ENCODE measurements at places on chromosomes 11 and 22.

GRCh38 chr22:27627444-27627833, 174.1 kb downstream of the MN1 start:
- DNase-seq, result no peak

DNA sequence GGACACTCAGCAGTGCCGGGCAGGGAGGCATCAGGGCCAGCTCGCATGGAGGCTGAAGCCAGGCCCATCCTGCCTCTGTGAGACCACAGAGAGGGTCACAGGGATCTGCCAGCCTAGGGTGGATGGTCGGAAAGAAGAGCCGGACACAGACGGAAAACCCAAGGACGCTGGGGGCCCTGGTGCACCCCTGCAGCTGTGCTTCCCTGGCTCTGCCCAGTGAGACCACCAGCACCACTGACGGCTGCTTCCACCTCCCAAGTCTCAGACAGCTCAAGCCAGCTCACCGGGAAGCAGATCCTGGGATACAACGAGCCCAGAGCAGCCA, 42.2 kb downstream of the SHISAL1 start:
- DNase-seq, result no peak

DNA sequence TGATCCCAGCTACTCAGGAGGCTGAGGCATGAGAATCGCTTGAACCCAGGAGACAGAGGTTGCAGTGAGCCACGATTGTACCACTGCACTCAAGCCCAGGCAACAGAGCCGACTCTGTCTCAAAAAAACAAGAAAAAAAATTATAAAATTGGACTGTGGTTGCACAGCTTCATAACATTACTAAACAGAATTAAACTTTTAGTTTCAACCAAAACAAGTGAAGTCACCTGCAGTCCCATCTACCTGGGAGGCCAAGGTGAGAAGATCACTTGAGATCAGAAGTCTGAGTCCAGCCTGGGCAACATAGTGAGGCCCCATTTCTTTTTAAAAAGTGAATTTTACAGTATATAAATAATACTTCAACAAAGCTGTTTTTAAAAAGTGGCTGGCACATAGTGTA, 47.8 kb upstream of the CD5 start:
- DNase-seq, result no peak

DNA sequence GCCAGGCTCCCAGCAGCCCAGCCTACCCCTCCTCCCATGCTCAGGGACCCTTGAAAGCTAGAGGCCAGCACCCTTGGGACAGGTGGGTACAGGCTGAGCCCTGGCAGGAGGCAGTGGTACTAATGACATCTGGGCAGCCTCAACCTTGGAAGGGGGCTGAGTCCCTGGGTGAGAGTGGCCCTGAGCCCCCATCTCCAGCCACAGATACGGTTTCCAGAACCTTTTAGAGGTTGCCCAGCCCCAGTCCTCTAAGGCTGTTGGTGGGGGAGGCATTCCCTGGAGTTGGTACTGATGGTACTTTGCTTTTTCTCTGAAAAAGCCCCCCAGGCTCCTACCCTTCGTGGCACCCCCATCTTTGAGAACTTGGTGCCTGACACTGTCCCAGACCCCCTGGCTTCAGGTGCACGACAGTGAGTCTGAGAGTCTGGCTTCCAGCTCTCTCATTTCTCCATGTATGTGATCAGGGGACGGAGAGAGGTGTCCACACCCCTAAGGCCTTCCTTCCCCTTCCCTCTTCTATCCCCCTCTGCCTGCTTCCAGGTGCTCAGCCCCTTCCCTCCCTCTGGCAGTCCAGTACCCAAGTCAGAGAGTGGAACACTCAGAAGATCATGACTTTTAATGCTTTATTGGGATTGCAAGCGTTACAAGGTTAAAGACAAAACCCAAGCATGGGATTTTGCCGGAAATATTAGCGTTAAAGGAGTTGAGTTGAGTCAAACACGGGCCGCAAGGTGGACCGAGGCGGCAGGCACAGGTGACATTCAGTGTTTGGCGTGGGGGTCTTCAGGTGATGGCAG, 10.5 kb downstream of the IGF2 start:
- no peak for DNase-seq

GRCh38 chr11:133058501-133058900, 473.8 kb downstream of the OPCML start:
- DNase-seq, result no peak

- DNase-seq, result no peak
These were observed 18.4 kb downstream of the ASCL2 start for GRCh38 chr11:2252018-2252417.

DNA sequence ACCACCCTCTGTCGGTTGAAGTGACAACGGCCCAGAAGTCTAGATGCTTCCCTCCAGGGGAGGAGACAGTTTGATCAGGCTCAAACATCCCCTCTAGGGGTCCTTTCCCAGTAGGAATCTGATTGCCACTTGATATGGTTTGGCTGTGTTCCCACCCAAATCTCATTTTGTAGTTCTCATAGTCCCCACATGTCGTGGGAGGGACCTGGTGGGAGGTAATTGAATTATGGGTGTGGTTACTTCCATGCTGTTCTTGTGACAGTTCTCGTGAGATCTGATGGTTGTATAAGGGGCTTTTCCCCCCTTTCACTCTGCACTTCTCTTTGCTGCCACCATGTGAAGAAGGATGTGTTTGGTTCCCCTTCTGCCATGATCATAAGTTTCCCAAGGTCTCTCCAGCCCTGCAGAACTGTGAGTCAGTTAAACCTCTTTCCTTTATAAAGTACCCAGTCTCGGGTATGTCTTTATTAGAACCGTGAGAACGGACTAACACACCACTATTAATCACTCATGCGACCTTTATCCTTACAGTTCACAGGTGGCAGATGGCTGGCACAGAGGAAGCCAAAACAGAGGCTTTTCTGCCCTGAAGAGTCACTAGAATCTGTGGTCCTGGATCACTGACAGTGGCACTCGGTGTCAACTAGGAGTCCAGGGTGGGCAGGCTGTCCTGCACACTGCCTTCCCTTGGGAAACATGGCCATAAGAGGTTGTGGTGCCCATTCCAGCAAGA, 21.6 kb downstream of the ASPHD2 start:
- DNase-seq, result no peak

GRCh38 chr11:567629-568292, 7.0 kb downstream of the RASSF7 start:
- no peak for DNase-seq

- no peak for DNase-seq
These were observed 303.6 kb downstream of the KIRREL3 start for GRCh38 chr11:126696982-126697381.

- DNase-seq, result no peak
These were observed 43.9 kb downstream of the RELT start for GRCh38 chr11:73420136-73420535.

DNA sequence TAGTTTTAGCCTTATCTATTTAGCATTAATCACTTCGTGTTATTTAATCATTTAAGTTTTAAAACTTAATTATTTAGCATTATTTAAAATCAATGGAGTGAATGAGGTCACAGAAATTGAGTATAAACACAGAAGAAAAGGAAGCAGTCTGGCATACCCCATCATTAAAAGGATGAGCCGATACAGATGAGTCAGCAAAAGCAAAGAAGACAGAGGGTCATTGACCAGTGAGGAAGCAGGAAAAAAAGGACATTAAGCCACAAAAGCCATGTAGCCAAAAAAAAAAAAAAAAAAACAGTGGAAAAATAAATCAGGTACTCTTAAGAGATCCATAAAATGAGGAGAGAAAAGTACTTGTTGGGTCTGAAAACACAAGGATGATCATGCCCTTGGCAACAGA, 71.5 kb downstream of the TYR start:
- no peak for DNase-seq

DNA sequence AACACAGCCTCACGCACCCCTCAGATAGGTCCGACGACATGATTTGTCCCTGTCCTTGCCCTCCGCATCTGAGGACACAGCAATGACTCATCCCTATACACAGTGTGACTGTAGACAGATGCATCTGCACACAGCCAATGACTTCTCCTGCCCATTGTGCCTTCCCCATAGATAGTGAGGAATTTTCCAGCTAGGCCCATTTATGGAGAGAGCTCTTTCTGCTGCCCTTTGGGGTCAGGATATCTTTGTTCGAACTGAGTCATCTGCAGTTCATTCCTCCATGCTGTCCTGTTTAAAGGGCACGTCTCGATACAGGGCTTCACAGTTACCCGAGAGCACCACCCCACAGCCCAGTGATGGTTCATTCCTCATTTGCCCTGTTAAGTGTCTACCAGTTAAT, 96.7 kb downstream of the LARGE1 start:
- no peak for DNase-seq

- DNase-seq, result no peak
These were observed 4.5 kb downstream of the POLDIP3 start for GRCh38 chr22:42610186-42610585.

DNA sequence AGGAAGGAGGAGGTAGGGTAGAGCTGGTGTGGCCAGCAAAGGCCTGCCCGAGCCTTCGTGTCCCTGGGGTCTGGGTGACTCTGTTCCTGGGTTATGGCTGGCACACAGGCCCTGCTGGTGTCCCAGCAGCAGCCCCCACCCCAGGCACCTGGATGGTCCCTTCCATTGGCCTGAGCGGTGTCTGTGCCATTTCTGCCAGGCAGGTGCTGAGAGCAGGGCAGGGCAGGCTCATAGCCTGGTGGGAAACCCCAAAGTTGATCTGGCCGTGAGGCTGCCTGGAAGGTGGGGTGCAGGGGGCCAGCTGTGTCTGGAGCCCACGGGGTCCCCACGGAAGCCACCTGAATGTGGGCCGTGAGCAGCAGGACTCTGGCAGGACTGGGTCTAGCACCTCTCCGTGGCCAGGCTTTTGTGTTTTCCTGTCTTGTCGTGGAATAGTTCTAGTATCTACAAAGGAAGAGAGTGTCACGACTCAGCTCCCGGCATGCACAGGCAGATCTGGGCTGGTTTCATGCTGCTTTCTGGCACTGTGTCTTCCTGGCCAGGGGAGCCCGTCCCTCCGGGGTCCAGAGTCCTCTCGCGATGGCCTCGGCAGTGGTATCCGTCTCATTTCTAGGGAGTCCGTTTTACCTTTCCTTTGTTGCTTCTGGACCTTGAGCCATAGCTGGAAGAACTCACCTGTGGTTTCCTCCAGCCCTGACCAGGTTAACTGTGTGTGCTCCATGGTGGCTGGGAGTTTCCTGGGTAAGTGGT, 83.7 kb downstream of the KCNQ1 start:
- DNase-seq, result no peak

DNA sequence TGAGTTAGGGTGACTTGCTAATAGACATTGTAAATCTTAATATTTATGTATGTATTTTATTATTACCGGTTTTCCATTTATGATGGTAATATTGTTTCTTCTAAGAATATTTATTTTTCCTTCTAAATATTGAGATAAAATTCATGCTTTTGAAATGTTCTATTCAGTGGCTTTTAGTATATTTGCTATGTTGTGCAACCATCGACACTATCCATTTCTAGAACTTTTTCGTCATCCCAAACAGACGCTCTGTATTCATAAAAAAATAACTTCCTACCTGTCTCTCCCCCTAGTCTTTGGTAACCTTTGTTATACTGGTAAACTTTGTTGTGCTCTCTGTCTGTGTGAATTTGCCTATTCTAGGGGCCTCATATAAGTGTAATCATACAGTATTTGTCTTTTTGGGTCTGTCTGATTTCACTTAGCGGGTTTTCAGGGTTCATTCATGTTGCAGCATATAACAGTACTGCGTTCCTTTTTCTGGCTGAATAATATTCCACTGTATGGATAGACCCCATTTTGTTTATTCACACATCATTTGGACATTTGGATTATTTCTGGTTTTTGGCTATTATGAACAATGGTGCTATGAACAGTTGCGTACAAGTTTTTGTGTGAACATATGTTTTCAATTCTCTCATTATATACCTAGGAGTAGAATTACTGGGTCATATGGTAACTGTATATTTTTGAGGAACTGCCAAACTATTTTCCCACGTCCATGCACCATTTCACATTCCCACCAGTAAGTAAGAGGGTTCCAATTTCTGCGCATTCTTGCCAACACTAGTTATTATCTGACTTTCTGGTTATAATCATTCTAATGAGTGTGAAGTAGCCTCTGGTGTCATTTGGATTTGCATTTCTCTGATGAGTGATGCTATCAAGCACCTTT, 15.9 kb downstream of the NEAT1 start:
- no peak for DNase-seq

DNA sequence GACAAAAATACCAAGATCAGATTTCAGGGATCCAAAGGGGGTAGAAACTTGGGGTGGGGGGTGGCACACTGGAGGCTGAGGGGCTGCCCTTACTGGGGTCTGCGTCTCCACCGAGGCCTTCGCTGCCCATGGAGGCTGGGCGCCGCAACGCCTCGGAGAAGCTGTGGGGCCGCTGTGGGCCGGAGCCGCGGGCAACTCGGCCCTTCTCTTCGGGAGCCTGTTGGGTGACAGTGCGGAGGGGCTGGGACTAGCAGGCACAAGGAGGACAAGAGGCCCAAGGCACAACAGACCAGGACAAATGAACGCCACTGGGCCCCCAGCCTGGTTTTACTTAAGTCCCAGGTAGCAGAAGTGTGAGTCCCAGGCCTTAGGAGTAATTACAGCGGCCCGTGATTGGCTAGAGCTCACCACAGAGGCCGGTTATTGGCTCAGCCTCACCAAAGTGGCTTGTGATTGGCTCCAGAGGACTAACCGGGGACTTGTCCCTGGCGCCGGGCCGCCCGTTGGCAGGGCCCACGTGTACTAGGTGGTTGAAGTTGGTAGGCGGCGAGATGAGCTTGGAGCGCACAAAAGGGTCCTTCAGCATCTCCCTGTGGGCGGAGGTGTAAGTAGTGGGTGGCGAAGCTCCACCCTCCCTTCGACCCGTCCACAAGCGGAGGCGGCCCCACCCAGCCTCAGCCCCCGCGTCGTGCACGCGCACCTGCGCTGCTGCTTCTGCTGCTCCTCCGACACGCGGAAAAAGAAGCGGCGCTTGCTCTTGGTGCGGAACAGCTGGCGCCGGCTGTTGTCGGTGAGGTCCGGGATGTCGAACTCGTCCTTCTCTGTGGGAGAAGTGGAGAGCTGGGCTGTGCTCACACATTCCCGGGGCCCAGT, 16.5 kb upstream of the MEN1 start:
- no peak for DNase-seq

GRCh38 chr11:65915821-65916251, 3.0 kb downstream of the C11orf68 start:
- no peak for DNase-seq

- no peak for DNase-seq
These were observed 35.5 kb upstream of the ST14 start for GRCh38 chr11:130124096-130124495.

Measured in stimulated activated CD8-positive, alpha-beta memory T cell treated with anti-CD3 and anti-CD28 coated beads, Interleukin-7, amount 100 ng/mL, for 1 hour (primary cell).